ENCODE measurements at places on chromosomes 16 and 17.

GRCh38 chr16:4631444-4631843 is 6.8 kb downstream of the MGRN1 start:
- no peak for DNase-seq

DNA sequence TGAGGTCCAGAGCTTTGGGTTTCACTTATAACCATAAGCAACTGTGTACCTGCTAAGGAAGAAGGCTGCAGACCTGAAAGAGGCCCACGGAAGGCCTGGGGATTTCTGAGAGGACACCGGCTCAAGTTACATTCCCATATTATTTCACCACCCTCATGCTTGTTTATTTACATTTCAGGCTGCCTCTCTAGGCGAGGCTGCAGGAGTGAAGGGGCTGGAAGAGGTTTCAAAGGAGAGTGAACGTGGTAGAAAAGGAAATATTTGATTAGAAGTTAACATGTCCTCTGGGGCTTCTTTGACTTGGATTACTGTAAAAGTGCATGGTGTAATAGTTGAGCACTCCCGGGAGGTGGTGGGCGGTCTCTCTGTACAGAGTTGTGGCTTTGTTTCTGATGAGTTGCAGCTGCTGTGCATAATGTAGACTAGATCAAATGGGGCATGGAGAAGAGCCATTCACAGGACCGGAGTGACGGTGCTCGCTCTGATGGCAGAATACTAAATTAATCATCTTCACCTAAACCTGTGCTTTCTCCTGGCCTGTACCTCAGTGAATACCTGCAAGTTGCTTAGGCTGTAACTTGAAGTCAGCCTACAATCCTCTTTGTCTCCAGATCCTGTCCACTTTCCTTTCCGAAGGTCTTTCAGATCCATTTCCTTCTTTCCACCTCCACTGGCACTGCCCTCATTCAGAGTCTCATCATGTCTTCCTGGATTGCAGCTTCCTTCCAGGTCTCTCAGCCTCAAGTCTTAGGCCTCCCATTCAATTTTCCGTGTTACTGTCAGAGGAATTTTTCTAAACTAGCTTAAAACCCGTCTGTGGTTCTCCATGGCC is 1.9 kb upstream of the CPD start:
- DNase-seq = peak; percentile 73

DNA sequence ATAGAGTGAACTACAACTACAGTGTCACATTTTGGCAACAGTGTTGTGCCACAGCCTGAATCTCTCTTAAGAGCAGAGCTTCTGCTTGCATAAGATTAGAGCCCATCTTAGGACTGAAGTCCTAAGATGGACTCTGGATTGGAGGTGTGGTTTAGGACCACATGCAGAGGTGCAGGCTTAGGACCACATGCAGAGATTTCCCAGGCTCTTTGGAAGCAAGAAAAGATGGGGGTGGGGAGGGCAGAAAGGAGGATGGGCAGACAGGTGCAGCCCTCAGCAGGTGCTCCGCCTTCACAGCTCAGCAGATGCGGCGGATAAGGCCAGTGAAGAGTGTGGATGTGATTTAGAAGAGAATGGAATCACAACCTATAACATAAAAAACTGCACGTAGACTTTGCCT is 128.7 kb downstream of the TANGO6 start:
- DNase-seq = no peak

- no peak for DNase-seq
These were observed 97.3 kb downstream of the ANKRD11 start for GRCh38 chr16:89392881-89393737.

- peak; percentile 23 for DNase-seq
These were observed 355 bp downstream of the TLE7 start for GRCh38 chr16:71441348-71442050.

DNA sequence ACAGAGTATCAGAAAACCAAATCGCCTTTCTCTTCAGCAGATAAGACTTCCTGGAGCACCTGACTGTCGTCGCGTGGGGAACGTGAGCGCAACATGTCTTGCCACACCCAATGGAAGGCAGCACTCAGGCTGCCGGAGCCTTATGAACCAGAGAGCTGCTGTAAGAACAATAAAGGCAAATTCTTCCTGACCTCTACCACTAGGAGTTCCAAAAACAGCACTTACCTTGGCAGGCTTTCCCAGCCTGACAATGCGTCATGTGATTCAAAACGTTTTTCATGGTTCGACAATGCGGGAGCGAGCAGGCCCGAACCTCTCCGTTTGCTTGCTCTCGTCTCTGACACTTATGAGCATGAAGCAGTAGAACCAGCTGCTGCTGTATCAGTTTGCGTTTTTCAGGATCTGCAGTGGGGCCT is 75.8 kb upstream of the TRAP1 start:
- DNase-seq = no peak

- peak; percentile 35 for DNase-seq
These were observed 16.2 kb downstream of the ZNF276 start for GRCh38 chr16:89737341-89738071.

DNA sequence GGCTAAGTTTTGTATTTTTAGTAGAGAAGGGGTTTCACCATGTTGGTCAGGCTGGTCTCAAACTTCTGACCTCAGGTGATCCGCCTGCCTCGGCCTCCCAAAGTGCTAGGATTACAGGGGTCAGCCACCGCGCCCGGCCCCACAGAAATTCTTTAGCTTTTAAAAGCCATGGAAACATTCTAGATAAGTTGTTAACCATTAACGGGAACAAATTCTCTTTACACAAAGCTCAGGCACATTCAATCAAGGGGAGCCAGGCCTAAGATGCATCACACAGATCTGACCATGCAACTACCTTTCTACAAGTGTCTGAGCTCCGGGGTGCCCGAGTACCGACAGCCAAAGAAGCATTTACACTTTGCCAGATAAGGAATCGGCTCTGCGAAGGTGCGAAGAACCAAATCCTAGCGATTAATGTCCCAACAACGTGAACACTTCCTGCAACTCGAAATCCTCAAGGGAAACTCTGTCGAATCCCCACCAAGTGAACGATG is 1.0 kb downstream of the EMC8 start:
- no peak for DNase-seq

DNA sequence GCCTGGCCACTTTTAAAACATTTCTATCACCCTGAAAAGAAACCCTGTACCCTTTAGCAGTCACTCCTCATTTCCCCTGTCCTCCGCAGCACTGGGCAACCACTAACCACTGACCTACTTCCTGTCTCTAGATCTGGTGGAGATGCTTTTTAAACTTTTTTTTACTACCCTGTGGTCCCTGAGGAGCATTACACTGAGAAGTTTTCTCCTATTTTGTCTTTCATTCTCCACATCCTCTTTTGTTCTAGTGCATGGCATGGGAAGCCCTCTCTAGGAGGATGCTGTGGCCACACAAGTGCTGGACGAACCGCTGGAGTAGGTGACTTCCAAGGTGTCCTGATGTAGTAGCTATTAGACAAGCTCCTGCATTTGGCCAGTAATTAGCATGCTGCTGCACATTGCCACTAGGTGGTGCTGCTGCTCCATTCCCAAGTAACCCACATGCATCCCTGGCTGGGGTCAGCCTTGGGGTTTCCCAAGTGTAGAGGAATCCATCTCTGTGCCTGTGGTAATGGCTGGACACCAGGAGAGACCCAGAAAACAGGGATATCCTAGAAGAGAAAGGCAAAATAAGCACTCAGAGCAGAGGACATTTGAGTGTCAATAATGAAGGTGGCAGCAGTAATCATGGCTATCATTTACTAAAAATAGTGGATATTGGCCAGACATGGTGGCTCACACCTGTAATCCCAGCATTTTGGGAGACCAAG is 143.8 kb upstream of the CRHR1 start:
- DNase-seq = peak; percentile 61

DNA sequence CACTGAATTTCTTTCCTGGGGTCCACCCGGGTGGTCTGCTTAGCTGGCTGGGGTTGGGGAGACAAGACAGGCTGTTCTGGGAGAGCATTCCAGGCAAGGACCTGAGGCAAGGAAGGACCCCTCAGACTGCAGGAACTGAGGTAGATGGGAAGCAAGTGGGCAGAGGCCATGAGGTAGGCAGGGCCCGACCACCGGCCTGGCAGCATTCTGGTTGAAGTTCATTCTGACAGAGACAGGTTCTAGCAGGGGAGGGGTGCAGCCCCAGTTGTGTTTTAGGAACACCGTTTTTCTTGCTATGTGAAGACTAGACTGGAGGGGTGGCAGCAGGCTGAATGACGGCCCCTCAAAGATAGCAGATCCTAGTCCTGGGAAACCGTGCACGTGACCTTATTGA is 17.5 kb downstream of the B9D1 start:
- no peak for DNase-seq

DNA sequence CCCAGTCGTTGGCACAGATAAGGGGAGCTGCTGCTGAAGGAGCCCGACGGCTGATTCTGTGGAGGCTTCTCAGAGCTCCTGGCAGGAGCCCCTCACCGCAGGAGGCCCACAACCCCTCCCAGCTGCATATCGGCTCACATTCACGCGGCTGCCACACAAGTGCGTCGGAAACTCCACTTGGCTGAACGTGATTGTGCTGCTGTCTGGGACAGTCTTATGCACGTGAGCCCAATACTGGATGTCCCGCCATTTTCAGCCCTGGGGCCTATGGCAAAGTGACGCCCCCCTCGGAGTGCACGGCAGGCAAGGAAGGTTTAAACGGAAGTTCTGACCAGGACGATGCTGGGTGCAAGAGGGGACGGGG is 8.7 kb upstream of the PITPNA start:
- no peak for DNase-seq

DNA sequence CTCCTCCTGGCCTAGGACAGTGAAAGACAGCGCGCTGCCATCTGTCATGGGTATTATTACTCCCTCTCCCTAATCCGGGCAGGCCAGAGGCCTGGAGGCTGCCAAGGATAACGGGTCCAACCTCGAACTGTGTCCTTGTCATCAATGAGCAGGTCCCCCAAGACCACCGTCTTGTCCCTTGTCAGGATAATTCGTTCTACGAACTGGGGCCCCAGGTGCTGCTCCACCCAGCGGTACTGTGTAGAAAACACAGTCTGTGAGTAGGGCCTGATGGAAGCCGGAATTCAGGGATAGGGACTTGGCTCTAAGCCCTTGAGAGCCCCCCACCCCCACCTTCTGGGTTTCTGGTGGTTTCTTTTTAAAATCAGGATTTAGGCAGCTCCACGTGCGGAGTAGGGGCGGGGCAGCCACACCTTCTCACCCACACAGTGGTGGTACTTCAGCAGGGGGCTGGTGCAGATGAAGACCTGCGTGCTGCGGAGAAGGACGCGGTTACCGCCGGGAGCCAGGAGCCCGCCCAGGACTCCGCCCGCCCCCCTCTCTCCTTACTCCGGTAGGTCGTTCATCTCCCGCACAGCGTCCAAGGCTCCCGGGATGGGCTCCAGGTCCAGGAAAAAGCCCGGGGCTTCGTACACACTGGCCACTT is 787 bp downstream of the NT5C start:
- DNase-seq = peak; percentile 45

GRCh38 chr17:2213291-2213960 is 90.2 kb downstream of the SMG6 start:
- no peak for DNase-seq

DNA sequence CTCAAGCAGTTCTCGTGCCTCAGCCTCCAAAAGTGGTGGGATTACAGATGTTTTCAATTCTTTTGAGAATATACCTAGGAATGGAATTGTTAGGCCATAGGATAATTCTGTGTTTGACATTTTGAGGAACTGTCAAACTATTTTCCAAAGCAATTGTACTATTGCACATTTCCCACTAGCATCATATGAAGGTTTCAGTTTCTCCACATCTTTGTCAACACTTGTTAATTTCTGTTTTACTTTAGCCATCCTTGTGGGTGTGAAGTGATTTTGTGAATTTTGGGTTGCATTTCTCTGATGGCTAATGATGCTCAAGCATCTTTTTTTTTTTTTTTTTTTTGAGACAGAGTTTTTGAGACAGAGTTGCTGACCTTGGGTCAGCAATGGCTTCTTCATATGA is 6.2 kb downstream of the NT5M start:
- no peak for DNase-seq

DNA sequence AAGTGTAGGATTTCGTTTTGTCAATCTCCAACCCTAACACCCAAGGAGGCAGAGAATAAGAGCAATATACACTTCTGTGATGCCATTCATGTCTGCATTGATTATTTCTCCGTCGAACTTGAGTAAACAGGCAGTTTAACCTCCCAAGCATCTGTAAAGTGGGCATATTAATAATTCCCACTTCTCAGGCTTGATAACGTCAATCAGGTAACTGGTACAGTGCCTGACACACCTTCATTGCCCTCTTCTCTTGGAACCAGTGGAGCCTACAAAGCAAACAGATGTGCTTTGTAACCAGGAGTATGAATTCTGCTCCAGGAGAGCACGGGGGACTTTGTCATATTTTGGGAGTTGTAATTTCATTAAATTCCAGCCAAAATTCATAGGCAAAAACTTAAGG is 32.5 kb upstream of the PLCG2 start:
- no peak for DNase-seq

DNA sequence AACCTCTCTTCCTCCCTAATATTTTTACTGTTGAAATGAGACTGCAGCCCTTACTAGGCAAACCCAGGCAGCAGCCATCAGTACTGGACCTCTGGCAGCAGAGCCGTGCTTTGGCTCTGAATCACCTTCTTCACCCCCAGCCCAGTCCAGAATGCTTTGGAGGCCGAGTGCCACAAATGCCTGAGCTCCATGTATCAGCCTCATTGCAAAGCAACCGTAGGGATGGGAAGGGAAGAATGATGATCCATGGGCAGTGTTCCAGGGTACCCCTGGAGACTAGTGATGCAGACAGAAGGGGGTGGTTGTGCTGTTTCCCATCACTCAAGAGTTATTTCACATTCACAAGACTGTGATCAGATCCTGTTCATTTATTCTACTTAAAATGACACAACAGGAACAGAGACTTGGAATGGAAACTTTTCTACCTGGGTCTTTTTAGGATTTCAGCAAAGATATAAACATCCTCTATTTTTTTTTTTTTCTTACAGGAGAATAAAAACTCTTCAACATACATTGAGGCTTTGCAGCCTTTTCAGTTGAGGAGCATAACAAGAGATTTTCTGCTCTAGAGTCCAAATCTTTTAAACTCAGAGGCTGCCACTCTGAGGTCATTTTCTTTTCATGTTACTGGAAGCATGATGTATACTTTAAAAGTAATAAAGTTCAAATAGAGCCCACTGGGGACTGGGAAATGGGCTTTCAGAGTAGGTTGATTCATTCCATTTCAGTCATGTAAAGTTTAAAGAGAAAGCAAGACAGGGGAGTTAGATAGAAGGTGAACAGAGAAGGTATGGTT is 138.3 kb downstream of the KCNJ2 start:
- no peak for DNase-seq

GRCh38 chr17:57396511-57396921 is 140.2 kb downstream of the MSI2 start:
- DNase-seq = no peak

- no peak for DNase-seq
These were observed 11.9 kb downstream of the PIPOX start for GRCh38 chr17:29054835-29055234.

All from stimulated activated CD4-positive, alpha-beta T cell treated with anti-CD3 and anti-CD28 coated beads, Interleukin-1b, Interleukin-23, amount 100 ng/mL, for 48 hours (primary cell).